ENCODE measurements at places on chromosomes 6 and 20.

GRCh38 chr6:80548532-80548931 lies 442.1 kb downstream of the BCKDHB start:
- DNase-seq: no peak

DNA sequence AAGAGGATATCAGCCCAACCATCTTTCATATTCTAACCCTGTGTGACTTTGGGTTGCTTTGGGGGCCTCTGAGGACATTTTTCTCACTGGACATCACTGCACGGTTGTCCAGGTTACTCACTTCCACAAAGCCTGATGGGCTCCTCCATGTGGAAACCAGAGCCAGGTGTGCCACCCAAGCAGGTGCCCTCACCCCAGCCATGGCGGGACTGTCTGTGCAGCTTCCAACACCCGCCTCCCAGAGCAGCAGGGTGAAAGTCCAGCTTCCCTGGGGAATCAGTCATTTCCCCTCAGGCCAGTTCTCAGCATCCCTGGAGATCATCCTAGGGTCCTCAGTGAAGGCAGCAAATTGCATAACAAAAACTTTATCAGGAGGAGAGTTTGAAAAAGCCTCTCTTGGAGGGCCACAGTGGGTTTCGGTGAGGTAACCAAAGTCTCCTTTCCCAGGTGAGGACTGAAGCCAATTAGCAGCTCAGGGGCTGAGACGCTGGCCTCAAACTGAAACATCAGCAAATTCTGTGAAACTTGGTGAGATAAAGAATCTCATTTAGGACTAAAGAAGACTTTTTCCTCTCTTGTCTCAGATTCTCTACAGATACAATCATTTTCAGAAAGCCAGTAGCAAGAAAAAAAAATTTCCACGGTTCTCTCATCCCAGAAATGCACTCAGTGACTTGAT lies 289.6 kb upstream of the CDH4 start:
- DNase-seq: no peak

DNA sequence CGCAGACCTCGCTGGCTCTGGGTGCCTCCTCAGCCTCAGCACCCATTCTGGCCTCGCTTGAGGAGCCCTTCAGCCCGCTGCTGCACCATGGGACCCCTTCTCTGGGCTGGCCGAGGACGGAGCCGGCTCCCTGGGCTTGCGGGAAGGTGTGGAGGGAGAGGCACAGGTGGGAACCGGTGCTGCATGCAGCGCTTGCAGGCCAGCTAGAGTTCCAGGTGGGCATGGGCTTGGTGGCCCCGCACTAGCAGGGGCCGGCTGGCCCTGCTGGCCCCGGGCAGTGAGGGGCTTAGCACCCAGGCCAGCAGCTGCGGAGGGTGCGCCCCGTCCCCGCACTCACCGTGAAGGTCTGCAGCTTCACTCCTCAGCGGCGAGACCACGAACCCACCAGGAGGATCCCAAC lies 30.4 kb downstream of the DEFB114 start:
- DNase-seq: no peak

GRCh38 chr6:5305968-5306626 lies 44.8 kb downstream of the FARS2 start:
- DNase-seq: no peak

DNA sequence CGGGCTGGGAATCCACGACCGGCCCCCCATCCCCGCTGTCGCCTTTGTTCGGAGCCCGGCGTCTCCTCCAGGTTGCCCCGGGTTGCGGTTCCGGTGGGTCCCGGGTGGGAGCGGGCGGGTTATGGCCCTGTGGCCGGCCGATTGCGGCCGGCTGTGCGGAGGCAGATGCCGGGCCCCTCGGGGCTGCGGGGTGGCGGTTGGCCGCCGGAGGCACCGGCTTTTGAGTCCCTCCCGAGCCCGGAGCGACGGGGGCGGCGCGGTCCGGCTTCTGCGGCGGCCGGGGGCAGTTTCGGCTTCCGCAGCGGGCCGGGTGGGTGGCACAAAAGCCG lies 431 bp downstream of the LOC128125822 start:
- no peak for DNase-seq

DNA sequence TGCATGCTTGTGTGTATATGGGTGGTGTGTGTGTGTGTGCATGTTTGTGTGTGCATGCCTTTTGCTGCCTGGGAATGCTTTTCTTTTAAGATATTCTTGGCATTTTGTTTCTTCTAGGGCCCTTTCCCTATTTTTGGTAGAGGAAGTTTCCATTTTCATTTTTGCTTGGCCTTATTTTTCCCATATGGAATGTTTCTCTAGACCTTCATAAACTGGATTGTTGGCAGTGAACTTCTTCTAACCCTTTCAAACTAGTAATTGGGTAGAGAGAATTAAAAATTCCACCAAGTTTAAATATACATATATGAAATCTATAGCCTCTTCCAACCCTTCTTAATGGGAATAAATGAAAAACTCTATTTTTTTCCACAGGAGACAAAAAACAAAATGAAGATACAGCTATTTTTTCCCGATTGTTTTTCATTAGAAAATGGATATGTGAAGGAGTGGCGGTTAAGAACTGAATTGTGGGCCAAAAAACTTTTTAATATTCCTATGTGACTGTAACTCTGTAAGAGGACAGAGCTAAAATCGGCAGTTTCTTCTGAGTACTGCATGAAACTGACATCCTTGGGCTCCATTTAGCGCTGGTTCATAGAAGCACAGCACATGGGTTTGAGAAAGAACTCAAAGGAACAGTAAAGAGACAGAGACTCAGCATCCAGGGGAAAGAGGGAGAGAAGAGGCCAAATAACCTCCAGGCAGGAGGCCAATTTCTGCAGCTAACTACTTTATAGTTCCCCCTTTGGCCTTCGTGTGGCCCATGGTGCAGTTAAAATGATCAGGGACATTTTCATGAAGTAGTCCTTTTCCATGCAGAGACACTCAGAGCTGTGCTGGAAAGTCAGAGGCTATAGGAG lies 102.1 kb downstream of the TMEM170B start:
- no peak for DNase-seq

GRCh38 chr6:126050795-126051194 lies 64.5 kb downstream of the TRMT11 start:
- no peak for DNase-seq
